ENCODE measurements at places on chromosomes 2 and 18. TPM values are rescaled to one million over a fixed set of nuclear protein-coding genes. Genes with fewer than 3 reads are reported as not detected.

- DNase-seq, result no peak
Observed at GRCh38 chr2:58594175-58594574, 353.1 kb upstream of the FANCL start.

DNA sequence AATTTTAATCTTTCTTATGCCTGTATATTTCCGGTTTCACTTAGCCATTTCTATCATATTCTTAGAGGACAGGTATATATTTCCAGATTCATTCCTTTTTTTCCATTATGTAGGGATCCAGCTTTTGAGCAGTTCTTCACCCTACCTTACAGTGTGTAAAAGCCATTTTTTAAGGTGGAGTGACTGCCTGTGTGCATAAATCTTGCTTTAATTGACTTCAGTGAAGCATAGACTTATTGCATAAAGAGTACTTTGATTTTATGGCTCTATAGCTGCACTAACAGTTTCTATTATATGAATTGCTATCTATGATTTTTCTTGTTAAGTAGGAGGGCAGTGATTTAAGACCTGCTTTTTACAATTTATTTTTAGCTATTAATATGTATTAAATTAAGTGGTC is 132.6 kb downstream of the NYAP2 start:
- no peak for DNase-seq

RNMT gene
- 36.7 TPM for total RNA-seq

DNA sequence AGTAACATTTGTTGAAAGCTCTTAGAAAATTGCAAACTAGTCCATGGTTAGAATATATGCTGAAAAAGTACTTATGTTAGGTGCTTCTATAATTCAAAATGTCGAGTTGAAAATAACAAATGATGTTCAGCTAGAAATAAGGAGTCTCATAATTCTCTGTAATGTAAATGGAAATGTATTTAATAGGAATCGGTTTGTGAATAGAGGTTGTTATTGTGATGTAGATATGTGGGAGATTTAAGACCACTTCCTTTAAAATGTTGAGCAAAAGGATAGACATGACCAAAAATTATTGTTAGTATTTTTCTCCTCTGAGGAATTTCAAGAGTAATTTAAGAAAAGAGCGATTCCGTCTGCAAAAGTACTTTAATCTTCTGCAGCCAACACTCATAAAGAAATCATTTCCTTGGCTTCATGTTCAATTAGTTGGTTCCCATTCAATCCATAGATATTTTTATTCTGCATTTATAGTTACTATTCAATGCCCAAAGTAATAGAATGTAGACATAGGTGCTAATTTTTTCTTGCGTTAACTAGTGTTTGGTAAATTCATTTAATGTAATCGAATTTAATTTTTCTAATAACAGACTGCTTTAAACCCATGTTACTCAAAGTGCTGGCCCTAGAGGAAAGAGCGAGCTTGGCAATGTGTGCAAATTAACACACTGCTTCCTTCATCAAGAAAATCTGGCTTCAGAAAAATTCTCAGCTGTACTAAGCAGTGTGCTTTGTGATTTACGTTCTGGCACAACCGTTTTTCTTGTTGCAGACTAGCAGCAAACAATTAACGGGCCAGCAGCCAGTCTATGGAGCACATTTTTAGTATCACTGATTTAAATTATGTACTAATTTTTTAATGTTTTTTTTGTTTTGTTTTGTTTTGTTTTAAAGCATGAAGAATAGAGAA is 32.2 kb downstream of the FN1 start:
- no peak for DNase-seq

ERFE gene
- 5.1 TPM for total RNA-seq

- DNase-seq, result no peak
Observed at GRCh38 chr18:39724652-39725051, 2159.1 kb upstream of the CELF4 start.

DNA sequence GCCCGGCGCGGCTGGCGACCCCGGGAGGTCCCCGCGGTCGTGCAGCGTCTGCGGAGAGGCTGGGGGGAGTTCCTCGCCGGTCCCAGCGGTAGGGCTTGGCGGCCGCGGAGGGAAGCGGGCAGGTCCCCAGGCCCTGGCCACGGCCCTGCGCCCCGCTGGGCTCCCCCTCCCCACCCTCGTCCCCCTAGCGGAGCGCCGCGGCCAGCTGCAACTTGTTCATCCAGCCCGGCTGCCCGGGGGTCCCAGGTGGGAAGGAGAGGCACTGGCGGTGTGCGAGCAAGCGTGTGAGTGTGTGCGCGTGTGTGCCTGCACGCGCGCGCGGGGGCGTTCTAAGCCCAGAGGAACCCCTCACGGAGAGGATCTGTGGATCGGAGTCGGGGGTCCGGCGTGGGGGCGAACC is 1.3 kb downstream of the PTPRM start:
- DNase-seq, result no peak

DNA sequence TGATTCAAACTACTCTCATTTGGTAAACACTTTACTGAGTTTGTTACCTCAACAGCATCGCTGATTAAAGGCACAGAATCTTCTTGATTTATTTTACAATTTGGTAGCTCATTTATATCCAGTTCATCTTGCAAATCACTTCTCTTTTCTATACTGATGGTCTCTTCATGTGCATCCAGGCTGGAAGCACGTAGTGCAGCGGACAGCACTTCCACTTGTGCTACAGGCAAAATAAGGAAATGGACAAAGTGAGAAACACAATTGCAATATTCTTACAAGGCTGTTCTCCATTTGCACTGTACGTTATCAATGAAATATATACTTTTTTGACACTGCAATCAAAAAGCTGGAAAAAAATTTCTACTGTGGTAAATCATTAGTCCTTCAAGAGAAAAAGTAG is 51.0 kb downstream of the PPP4R1 start:
- no peak for DNase-seq

DNA sequence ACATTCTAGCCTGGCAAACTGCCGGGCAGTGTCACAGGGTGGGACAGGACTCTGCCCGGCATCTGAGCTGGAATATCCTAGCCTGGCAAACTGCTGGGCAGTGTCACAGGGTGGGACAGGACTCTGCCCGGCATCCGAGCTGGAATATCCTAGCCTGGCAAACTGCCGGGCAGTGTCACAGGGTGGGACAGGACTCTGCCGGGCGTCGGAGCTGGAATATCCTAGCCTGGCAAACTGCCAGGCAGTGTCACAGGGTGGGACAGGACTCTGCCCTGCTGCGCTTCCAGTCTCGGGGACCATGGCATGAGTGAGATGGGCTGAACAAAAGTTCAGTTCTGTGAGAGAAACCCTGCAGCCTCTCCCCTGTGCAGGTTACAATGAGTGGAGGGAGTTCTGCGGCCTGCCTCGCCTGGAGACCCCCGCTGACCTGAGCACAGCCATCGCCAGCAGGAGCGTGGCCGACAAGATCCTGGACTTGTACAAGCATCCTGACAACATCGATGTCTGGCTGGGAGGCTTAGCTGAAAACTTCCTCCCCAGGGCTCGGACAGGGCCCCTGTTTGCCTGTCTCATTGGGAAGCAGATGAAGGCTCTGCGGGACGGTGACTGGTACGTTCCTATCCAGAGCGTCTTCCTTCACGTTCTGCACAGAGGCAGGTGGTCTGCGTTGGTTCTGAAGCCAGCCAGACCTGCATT is 80.3 kb downstream of the TPO start:
- DNase-seq, result no peak

- no peak for DNase-seq
Observed at GRCh38 chr18:58144671-58145285, 100.8 kb downstream of the NEDD4L start.

GRCh38 chr2:216108967-216109921 is at the start of gene XRCC5:
Gene XRCC5, plus strand, starts transcription at chr2:216109348. Its CDS starts 89 bp downstream, at chr2:216109437.
- peak; percentile 92 for DNase-seq

ENOSF1 gene
- total RNA-seq, result 57.1 TPM

CYP27A1 gene
- not detected for total RNA-seq

- no peak for DNase-seq
Observed at GRCh38 chr2:112183327-112184025, 45.3 kb downstream of the FBLN7 start.

GRCh38 chr2:24972315-24972961 is 683 bp upstream of the DNAJC27 start:
- peak; percentile 71 for DNase-seq

CAPN14 gene
- total RNA-seq, result not detected

DNA sequence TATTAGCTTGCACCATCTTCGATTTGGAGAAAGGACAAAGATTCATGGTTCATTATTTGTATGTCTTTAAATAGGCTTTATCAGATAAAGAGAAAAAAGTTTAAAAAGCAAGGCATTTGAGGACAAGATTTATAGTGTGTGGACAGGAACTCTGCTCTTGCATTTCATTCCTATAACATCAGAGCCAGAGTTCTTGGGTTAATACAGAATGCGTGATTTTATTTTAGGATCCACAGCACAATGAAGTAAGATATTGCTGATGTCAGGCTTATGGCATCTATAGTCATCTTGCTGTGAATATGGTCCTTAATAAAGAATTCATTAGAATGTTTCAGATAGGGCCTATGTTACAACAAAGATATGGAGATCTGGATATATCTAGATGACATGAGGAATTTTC is 19.7 kb downstream of the RASGRP3 start:
- no peak for DNase-seq

- DNase-seq, result no peak
Observed at GRCh38 chr2:220356076-220356475, 728.6 kb downstream of the SLC4A3 start.

RTKN gene
- total RNA-seq, result 56.2 TPM

TBR1 gene
- not detected for total RNA-seq

- DNase-seq, result no peak
Observed at GRCh38 chr2:214192711-214193110, 218.1 kb upstream of the VWC2L start.

- no peak for DNase-seq
Observed at GRCh38 chr2:14932285-14932684, 299.8 kb downstream of the LRATD1 start.

DNA sequence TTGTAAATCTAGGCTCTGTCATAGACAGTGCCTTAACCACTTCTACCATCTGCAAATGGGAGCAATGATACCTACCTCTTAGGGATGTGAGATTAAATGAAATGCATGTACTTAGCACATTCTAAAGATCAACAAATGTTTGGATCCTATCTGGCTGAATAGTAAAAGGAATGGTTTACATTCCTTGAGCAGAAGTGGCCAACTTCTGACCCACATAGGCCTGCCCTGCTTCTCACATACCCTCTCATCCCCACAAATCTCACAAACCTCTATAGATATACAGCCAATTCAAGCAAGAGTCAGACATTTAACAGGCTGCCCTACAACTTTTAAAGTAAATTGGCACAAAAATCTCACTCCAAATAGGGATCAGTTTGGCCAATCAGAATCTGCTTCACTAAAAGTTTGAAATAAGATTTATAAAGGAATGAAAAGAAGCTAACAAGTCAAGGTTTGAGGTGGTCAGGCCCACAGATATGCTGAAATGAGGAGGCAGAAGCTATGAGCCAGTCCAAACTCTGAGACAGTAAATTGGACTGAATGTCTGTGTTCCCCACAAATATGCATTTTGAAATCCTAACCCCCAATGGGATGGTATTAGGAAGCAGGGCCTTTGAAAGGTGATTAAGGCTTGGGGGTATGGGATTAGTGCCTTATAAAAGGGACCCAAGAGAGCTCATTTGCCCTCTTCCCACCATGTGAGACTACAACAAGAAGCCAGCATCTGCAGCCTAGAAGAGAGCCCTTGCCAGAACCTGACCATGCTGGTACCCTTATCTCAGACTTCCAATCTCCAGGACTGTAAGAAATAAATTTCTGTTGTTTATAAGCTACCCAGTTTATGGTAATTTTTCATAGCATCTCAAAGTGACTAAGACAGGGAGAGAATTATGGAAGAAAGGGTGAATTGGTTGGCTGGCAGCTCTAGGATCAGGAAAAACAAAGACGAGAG is 227.8 kb upstream of the RBMS1 start:
- DNase-seq, result no peak

DNA sequence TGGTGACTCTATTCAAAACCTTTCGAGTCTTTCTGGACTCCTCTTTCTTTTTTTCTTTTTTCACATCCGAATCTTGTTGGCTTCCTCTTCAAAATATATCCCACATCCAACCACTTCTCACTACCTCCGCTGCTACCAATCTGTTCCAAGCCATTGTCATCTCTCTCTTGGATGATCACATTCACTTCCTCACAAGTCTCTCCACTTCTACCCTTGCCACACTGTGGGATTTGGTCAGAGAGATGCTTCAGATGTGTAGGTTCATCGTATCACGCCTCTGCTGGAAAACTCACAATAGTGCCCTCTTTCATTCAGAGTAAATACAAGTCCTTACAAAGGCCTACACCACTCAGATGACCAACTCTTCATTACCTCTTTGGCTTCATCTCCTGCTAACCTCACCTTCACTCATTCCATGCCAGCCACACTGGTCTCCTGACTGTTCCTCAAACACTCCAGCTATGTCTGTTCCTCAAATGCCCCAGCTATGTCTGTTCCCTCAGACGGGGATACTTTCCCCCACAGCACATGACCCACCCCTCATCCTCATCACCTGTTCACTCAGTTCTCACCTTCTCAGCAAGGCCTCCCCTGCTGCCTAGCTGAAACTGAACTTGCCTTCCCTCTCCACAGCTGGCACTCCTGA is 67.2 kb upstream of the PELI1 start:
- DNase-seq, result no peak

- no peak for DNase-seq
Observed at GRCh38 chr2:31083234-31083993, 54.8 kb downstream of the GALNT14 start.

FBXO41 gene
- 11.1 TPM for total RNA-seq
